ENCODE measurements at places on chromosomes 5 and 9.

GRCh38 chr5:104327801-104328200 lies 765.2 kb upstream of the NUDT12 start:
- no peak for DNase-seq

DNA sequence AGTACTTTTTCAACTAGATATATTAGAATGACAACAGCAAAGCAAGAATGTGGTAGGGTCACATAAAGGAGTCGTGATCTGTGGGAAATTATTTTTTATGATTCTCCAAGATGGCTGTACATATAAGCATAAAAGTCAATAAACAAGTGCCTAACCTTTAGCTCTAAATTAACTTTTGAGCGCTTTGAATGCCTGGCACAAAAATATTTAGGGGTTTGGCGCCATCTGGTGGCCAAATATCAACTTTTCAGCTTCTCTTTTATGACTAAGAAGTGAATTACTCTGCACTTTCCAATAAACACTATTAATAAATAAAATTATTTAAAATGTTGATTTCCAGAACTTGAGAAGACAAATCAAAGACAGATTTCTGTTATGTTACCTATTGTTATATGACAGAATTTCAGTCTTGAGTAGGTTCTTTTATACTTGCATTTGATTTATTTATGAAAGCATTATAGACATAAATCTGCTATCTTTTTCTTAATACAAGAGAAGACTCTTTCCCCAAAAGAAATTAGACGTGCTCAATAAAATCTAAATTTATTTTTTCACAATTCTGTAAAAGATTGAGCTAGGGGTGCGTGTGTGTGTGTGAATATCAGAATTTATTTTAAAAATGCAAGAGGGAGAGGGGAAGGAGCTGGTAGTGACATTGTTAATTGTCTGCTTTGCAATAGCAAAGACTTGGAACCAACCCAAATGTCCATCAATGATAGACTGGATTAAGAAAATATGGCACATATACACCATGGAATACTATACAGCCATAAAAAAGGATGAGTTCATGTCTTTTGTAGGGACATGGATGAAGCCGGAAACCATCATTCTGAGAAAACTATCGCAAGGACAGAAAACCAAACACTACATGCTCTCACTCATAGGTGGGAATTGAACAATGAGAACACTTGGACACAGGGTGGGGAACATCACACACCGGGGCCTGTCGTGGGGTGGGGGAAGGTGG lies 36.7 kb upstream of the ARRDC3 start:
- DNase-seq, result peak; percentile 60

DNA sequence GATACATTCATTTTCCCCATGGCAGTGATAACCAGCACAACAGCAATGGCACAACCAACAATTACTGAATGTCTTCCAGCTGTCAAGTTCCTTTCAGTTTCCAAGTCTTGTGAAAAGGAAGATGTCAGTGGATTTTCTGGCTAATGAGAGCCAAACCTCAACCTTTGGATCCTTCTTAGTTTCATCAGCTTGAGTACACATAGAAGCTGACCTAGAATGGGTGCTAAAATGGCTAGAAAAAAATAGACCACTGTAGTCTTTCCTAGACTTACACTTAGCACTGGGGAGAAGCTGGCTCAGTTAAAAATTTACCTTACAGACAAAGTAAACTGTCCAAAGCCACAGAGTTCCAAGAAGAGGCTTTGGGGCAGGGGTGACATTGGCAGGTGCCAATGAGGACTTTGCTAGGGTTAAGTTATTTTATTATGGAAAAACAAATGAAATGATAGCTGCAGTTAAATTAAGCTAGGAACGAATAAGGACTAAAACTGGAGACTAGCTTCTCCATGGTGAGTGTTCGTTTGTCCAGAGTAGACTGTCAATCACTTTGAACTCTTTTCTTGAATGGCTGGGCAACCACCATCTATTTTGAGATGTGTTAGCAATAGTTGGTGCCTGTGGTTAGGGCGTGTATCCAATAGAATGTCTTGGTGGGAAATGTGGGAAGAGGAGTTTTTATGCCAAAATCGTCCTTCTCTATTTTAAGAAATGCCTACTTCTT lies 25.9 kb upstream of the TXN start:
- DNase-seq, result no peak

DNA sequence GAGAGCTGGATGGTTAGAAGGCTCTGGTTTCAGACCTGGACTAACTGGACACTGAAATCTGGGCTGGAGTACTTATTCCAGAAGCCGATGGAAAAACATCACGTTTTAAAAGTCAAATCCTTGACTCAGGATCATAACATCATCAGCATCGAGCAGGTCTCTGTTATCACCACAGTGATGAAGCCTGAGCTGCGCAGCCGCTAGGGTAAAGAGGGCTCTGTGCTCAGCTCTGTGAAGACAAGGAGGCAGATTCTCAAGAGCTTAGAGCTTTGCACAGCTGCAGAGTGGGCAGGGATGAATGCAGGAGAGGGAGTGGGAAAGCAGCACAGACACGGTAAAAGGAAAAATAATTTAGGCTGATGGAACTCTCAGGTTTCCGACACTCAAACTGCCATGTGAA lies 208.8 kb upstream of the TAS2R1 start:
- DNase-seq, result no peak

DNA sequence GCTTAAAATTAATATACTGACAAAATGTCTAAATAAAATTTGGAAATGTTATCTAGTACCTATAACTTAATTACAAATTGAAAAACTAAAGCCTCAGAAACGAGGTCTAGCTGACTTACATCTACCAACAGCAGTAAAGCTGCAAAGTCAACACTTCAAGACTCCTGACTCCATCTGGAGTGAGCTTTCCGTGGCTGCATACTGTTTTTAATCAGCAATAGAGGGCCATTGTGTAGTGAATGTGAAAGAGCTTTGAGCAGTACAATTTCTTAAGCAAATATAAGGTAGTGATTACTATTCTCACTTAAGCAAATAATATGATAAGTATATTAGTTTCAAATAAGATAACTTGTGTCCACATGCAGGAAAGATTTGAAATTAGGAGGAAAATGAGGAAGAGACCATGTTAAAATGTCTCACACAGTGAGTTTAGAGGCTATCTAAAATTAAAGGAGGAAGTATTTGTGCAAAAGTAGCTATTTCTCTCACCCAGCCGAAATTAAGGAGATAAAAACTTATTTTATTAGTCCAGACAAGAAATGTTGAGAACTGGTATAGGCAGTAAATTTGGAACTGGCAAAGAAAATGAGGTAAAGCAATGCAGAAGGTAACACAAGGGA lies 6.4 kb downstream of the SPINK6 start:
- no peak for DNase-seq

GRCh38 chr9:5819174-5819573 lies 13.7 kb downstream of the ERMP1 start:
- DNase-seq, result no peak

DNA sequence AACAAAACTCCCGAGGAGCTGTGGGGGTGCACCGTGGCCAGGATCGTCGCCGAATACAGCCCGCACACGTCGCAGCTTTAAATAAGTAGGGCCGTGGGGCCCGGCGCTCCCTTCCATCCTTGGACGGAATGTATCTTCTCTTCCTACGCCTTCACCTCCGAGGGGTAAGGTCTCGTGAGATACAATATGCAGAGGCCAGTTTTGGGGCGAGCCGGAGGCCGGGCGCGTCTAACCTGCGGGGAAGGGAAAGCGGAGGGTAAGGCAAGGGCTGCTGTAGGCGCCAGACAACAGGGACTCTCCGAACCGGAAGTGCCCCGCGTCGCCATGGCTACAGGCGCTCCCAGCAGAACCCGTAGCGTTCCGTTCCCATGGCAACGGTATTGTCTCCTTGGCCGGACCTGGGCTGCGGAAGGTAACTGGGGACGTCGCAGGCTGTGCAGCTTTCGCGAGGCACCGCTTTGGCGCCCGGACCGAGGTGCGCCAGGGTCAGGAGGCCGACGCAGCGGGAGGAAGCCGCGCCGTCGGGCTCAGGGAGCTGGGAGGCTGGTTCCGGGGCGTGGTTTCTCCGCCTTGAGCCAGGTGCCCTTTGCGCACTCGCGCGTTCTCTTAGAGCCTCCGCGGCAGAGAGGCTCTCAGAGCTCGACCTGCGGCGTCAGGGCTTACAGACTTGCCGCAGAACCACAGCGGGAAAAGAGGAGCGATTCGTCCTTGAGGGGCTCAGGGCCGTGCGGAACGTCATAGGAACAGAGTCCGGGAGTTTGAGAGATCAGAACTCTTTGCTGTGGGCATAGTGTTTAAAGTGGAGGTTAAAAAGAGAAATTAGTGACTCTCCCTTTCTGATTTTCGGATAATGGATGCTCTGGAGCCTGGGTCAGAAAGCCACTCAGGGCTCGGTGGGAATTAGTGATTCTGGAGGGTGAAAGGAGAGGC lies at the start of gene TTC23L:
TTC23L (plus strand) TSS at position 380 of the 930 bp plus-strand sequence. CDS start 1,508 bp downstream, outside the sequence.
- DNase-seq, result peak; percentile 73

GRCh38 chr5:57067597-57067924 lies 106.3 kb upstream of the GPBP1 start:
- no peak for DNase-seq

DNA sequence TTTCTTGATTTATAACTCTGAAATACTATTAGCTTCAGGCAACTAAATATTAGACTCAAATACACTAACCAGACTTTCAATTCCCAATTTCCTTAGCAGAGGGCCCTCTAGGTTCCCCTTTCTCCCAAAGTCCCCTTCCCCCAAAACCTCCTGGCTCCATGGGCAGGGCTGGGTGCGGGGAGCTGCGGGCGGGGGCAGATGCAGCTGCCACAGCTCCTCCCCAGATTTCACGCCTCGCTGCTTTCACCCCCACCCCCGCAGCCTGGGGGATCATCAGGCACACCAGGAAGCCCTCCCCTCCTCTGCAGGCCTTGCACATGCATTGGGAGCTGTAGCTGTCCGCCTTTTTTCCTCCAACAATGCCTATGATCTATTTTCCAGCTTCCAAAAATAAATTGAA lies 82.8 kb upstream of the SPATA31C2 start:
- DNase-seq, result no peak

GRCh38 chr5:173675287-173675996 lies 59.0 kb upstream of the BOD1 start:
- DNase-seq, result no peak

- no peak for DNase-seq
Measured at GRCh38 chr9:73133022-73133651, 18.5 kb upstream of the ANXA1 start.

DNA sequence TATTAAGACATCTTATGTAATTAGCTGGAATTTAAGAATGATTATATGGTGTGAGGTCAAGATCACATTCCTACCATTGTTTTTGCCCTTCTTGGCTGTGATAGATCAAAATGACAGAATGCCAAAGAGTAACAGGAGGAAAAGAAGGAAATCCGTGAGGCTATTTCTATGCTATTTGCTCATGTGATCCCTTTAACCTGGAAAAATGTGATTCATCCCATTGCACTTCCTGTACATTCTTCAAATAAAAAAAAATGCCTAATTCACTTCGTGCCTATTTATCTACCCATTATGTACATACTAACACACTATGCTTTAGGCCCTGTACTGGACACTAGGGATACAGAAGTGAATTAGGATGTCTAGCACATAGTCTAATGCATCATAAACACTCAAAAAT lies 154.1 kb upstream of the PAPPA start:
- no peak for DNase-seq

GRCh38 chr9:14790628-14791027 lies 68.1 kb upstream of the CER1 start:
- no peak for DNase-seq

DNA sequence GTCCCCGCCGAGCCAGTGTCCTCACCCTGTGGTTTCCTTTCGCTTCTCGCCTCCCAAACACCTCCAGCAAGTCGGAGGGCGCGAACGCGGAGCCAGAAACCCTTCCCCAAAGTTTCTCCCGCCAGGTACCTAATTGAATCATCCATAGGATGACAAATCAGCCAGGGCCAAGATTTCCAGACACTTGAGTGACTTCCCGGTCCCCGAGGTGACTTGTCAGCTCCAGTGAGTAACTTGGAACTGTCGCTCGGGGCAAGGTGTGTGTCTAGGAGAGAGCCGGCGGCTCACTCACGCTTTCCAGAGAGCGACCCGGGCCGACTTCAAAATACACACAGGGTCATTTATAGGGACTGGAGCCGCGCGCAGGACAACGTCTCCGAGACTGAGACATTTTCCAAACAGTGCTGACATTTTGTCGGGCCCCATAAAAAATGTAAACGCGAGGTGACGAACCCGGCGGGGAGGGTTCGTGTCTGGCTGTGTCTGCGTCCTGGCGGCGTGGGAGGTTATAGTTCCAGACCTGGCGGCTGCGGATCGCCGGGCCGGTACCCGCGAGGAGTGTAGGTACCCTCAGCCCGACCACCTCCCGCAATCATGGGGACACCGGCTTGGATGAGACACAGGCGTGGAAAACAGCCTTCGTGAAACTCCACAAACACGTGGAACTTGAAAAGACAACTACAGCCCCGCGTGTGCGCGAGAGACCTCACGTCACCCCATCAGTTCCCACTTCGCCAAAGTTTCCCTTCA lies 1.4 kb downstream of the GLIS3 start:
- DNase-seq, result no peak

DNA sequence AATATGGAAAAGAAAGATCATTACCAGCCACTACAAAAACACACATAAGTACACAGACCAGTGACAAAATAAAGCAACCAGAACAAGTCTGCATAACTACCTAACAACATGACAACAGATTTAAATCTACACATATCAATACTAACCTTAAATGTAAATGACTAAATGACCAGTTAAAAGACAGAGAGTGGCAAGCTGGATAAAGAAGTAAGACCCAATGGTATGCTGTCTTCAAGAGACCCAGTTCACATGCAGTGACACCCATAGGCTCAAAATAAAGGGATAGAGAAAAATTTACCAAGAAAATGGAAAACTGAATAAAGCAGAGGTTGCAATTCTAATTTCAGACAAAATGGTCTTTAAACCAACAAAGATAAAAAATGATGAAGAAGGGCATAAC lies 938.1 kb downstream of the EFNA5 start:
- DNase-seq, result no peak

- DNase-seq, result no peak
Measured at GRCh38 chr9:129240581-129241211, 62.6 kb upstream of the IER5L start.

DNA sequence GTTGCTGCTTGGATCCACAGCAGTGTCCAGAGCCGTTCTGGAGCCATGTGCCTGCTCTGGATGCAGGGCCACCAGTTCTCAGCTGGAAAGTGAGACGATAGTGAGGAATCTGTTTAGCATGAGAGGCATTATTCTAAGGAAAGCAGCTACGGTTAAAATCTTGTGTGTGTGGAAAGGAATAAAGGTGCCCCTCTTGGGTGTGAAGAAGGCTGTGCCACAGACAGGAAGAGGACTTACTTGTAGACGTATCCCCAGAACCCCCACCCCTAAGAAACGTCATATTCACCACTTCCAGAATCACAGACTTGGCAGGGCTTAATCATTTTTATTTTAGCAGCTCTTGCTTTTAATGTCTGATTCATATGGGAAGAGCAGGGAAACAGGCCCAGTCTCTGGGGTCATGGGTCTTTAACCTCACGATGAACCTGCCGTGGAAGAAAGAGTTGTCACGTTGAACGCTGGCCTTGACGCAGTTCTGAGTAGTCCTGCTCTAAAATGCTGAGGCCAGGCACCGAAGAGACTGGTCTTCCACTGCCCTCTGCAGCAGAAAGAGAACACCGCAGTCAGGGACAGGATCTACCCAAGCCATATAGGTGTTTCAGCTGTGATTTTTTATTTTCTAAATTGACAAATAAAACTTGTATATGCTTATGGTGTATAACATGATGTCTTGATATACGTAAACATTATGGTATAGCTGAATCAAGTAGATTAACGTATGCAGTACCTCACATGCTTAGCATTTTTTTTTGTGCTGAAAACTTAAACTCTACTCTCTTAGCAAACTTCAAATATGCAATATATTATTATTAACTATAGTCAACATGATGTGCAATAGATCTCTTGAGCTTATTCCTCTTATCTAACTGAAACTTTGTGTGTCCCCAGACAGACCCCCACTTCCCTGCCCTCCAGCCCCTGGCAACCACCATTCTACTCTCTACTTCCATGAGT lies 38.8 kb downstream of the CARTPT start:
- DNase-seq, result peak; percentile 15

- DNase-seq, result no peak
Measured at GRCh38 chr9:132267660-132268059, 87.1 kb downstream of the SETX start.

Measured in stimulated activated CD8-positive, alpha-beta memory T cell treated with anti-CD3 and anti-CD28 coated beads, Interleukin-4, amount 100 ng/mL, for 1 hour (primary cell).